Naive thymus-derived CD8-positive, alpha-beta T cell (primary cell): ENCODE measurements at places on chromosomes 3 and 15. TPM values are rescaled to one million over a fixed set of nuclear protein-coding genes. Genes with fewer than 3 reads are reported as not detected.
A peak's percentile ranks its signal among the peaks of the same experiment; 100 is the strongest.

DNA sequence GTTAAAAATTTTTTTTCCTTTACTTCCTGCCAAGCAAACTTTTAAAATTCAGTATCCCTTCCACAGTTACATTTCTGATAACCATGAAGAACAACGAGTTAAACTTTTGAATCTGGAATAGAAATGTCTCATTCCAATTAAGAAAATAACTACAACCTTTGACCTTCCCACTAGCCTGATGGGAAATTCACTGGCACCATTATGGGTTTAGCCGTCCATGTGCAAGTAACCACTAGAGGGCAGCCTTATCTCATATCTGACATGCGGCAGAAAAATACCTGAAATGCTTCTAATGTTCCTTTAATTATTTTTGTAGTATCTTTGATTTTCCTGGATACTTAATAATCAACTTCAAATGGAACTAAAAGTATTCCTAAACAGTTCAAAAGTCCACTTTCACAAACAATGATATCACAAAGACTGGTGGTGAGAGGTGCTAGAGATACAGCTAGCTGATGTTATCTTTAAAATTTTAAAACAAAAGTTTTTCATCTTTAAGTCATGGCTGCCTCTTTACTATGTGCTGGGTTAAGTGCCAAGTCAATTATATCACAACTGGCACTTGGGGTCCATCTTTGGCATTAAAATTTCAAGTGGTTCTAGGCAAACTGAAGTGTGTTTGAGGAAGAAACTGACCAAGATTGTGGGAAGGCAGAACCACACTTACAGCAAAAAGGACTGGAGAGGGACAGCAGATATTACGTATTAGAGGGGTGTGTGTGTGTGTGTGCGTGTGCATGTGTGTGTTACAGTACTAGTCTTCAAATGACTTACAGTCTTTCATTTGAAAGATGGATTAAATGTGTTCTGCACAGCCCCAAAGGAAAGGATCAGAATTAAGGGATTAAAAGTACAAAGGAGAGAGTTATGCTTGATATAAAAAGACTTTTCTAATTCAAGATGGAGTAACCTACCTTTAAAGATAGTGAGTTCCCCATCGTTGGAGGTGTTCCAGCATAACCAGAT lies 107.1 kb upstream of the ICE2 start:
- H3K4me1 ChIP-seq = peaks cover 86% of the 10 kb centered on the region
- no peaks in the 10 kb centered on the region for H3K27me3 ChIP-seq
- peak overlapping the region; percentile 76 for H3K4me3 ChIP-seq
- peak; percentile 86 for DNase-seq

GRCh38 chr3:45347315-45348000 lies 40.9 kb upstream of the LARS2 start:
- peaks cover 4% of the 10 kb centered on the region for H3K27me3 ChIP-seq
- H3K27ac ChIP-seq = no peak overlapping the region
- no peaks in the 10 kb centered on the region for H3K36me3 ChIP-seq
- no peaks in the 10 kb centered on the region for H3K4me1 ChIP-seq

DNA sequence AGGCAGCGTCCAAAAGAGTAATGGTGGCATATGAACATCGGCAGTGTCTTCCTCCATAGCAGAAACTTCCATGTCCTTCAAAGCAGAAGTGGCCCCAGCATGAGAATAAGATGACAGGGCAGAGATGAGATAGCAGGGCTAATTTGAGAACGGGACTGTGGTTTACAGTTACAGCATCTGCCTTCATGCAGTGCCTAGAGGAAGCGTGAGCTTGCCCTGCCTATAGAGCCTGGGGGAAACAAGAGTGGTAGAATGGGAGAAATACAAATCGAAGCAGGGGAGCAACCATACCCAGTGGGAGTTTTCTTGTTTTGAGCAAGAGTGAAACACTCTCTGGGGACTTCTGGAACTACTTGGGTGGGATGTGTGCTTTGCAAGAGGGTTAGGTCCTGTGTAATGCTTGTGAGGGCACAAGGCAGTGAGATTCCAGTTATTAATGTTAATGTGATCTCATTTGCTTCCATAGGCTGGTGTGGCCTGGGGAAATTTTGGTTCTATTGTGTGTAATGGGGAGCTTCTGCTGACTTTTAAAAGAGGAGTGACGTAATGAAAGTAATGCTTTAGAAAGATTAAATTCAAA lies 616.9 kb downstream of the ZIC1 start:
- no peaks in the 10 kb centered on the region for H3K27me3 ChIP-seq
- no peaks in the 10 kb centered on the region for H3K36me3 ChIP-seq
- H3K4me3 ChIP-seq = no peak overlapping the region

DNA sequence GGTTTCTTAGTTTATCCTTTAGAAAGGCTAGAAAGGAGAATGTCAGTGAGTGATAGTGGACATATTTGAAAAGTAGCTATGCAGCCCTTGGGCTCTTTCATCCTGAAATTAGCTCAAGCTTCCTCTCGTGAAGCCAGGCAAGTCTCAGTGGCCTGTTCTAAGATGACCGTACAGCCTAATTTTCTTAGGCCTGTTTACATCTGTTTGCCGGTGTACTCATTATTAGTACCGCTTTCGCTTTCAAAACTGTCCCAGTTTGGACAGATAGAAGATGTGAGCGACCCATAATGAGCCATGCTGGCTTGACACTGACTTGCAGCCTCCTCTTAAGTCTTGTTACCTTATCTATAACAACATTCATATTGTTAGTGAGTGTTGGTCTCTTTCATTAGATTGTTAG lies 5.7 kb upstream of the ARL14 start:
- H3K4me3 ChIP-seq = no peak overlapping the region
- H3K36me3 ChIP-seq = no peaks in the 10 kb centered on the region
- H3K27me3 ChIP-seq = peaks cover 4% of the 10 kb centered on the region
- DNase-seq = no peak
- H3K27ac ChIP-seq = no peak overlapping the region

DNA sequence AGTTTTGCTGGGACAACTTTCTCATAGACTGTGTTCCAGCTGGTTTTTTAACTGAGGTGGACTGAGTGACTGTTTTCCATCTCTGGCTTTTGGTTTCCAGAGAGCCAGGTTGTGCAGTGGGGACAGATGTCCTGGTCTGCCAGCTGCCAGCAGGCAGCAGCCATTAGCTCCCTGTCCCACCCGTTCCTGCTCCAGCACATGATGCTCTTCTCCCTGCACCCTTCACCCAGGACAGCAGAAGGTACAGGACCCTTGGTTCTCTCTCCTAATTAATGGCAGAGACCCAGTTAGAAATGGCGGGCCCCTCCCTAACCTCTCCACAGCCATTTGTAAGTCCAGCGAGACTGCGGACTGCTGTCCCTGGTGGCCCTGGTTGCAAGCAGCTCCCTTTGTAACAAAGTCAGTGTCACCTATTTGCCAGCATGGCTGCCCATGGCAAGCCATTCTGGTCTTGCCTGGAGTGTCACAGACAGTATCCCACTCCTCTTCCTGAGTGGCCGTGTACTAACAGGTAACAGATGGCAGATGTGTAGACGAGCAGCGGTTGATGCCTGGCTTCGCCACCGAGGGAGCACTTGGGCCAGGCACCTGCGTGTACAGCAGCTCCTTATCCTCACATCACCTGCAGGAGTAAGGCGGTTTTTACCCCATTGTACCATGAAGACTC lies 148.3 kb downstream of the DNAJB8 start:
- H3K4me3 ChIP-seq = peak overlapping the region; percentile 65
- H3K27me3 ChIP-seq = no peaks in the 10 kb centered on the region
- H3K27ac ChIP-seq = peak overlapping the region; percentile 95
- DNase-seq = no peak
- H3K36me3 ChIP-seq = no peaks in the 10 kb centered on the region
- H3K4me1 ChIP-seq = peaks cover 79% of the 10 kb centered on the region

DNA sequence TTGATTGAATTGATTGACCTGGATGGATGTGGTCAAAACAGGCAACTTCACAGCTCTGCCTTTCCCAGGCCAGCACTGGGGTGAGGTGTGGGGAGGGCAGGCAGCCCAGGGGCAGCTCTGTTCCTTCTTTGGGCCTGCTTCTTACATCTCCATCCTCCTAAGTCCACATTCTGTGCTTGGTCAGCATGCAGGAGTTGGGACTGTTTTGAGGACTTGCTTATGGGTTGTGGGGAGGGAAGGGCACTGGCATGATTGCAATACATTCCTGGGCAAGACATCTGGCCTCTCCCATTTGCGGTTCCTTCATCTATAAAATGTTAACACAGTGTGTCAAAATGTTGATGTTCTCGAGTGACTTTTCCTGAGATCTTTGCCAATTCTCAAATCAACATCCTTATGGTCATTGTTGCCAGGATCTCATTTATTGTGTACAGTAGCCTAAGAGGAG lies 84.1 kb downstream of the ST6GAL1 start:
- H3K36me3 ChIP-seq = peaks cover 9% of the 10 kb centered on the region
- H3K27ac ChIP-seq = peak overlapping the region; percentile 80
- no peak for DNase-seq
- no peak overlapping the region for H3K4me3 ChIP-seq
- H3K4me1 ChIP-seq = peaks cover 94% of the 10 kb centered on the region

- no peak overlapping the region for H3K4me3 ChIP-seq
- H3K27me3 ChIP-seq = no peaks in the 10 kb centered on the region
- no peak overlapping the region for H3K27ac ChIP-seq
- DNase-seq = no peak
- peaks cover 23% of the 10 kb centered on the region for H3K36me3 ChIP-seq
Observed at GRCh38 chr3:114622001-114622400, 328.2 kb downstream of the TIGIT start.

- H3K4me1 ChIP-seq = no peaks in the 10 kb centered on the region
- no peak for DNase-seq
- H3K4me3 ChIP-seq = no peak overlapping the region
- peaks cover 2% of the 10 kb centered on the region for H3K27me3 ChIP-seq
- no peaks in the 10 kb centered on the region for H3K36me3 ChIP-seq
- H3K27ac ChIP-seq = no peak overlapping the region
Observed at GRCh38 chr3:59605944-59606534, 556.2 kb upstream of the CFAP20DC start.

DNA sequence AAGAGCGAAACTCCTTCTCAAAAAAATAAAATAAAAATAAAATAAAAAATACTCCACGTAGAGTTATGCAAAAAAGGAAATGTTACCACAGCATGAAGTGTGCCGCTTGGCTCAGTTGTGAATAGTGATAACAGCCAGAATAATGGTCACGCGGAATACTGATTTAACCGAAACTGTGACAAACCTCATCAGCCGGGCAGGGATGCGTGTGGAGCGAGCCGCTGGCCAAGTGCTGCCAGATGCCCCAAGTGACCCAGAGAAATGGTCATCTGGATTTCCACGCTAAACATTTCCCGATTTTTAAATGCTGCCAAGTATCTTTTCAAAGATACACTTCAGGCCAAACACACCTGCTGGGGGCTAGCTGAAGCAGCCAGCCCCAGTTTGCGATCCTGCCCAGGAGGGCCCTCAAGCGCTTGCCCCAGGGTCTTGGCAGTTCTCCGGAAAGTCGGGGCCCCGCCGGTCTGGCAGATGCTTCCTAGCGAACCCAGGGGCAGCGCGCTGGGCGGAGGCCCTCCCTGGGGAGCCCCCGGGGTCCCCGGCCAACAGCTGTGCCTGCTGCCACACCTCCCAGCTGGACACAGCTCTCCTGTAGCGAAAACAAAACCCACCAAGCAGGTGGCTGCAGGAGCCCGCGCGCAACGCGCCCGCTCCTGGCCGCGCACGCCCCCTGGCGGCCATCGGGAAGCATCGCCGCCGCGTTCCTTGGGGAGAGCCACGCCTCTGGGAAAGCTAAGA lies 35.1 kb downstream of the CMTM6 start:
- peak; percentile 75 for DNase-seq
- peak overlapping the region; percentile 90 for H3K27ac ChIP-seq
- H3K36me3 ChIP-seq = peaks cover 6% of the 10 kb centered on the region
- H3K27me3 ChIP-seq = no peaks in the 10 kb centered on the region

- no peak overlapping the region for H3K27ac ChIP-seq
Observed at GRCh38 chr3:126361211-126361610, 4.0 kb upstream of the KLF15 start.

The GNB4 gene
- total RNA-seq = 1.0 TPM

The ECE2 gene
- not detected for total RNA-seq

The RETNLB gene
- not detected for total RNA-seq

The SLC2A2 gene
- not detected for total RNA-seq

The NR2E3 gene
- total RNA-seq = not detected

The MST1R gene
- 1.0 TPM for total RNA-seq

The ALG1L2 gene
- 6.7 TPM for total RNA-seq

The VGLL3 gene
- not detected for total RNA-seq

The MAP1A gene
- total RNA-seq = 0.39 TPM
